Fibroblast of skin of right quadriceps (primary cell): ENCODE measurements at places on chromosomes 5 and 9.

DNA sequence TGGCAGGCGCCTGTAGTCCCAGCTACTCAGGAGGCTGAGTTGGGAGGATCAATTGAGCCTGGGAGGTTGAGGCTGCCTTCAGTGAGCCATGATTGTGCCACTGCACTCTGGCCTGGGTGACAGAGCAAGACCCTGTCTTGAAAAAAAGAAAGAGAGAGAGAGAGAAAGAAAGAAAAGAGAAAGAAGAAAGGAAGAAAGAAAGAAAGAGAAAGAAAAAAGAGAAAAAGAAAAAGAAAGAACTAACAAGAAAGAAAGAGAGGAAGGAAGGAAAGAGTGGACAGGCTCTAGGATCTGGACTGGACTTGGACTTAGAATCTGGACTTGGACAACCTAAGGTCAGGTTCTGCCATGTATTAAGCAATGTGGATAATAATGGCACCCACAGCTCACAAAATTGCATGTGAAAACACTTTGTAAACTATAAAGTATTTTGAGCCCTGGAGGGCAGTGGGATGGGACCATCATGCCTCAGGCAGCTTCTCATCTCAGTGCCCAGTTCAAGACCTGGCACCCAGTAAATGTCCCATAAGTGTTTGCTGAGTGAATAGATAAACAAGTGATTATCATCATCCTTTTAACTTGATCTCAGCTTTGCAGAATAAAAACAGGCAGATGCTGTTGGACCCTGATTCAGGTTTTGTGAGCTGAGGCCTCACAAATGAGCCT, 12.8 kb upstream of the PHF19 start:
- no peak for DNase-seq

GRCh38 chr9:114864471-114864870, 58.6 kb upstream of the TNFSF15 start:
- no peak for DNase-seq

DNA sequence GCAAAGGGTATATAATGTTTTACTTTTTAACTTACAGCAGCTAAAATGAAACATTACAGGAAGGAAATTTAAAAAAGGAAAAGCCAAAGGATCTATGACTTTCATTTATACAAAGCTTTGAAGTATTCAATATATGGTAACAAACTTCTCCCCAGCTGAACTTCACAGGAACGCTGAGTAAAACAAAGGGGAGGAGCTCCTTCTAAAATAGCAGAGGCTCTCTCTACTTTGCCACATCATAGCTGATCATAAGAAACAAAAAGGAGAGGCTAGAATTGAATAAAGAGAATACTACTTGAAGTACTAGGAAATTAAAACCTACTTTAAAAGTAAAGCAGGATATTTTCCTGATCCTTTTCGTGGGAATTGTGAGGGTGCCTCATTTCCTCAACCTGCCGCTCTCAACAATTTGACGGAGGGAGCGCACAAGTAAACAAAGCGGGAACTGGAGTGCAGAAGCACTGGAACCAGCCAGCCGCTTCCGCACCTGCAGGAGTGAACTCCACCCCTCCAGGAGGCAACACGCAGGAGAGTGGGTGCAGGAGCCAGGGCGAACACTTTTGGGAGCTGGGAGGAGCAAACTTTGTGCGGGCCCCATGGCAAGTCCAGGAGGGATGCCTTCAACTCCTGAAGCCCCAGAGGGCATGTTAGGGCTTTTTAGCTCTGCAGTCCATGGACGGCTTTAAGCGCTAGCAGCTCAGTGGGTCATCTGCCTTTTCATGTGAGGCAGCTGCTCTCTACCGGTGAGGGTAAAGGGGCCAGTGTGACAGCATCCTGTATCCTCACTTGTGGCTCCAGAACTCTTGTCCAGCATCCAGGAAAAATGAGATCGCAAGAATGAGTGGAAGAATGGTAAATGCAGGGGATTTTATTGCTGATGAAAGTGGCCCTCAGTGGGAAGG, 757.4 kb downstream of the PTPRD start:
- DNase-seq, result no peak

DNA sequence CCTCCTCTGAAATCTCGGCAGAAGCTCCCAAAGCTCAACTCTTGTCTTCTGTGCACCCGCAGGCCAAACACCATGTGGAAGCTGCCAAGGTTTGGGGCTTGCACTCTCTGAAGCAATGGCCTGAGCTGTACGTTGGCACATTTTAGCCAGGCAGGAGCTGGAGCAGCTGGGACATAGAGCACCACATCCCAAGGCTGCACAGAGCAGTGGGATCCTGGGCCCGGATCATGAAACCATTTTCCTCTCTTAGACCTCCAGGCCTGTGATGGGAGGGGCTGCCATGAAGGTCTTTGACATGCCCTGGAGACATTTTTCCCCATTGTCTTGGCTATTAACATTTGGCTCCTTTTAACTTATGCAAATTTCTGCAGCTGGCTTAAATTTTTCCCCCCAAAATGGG, 567.1 kb upstream of the ZNF608 start:
- no peak for DNase-seq

DNA sequence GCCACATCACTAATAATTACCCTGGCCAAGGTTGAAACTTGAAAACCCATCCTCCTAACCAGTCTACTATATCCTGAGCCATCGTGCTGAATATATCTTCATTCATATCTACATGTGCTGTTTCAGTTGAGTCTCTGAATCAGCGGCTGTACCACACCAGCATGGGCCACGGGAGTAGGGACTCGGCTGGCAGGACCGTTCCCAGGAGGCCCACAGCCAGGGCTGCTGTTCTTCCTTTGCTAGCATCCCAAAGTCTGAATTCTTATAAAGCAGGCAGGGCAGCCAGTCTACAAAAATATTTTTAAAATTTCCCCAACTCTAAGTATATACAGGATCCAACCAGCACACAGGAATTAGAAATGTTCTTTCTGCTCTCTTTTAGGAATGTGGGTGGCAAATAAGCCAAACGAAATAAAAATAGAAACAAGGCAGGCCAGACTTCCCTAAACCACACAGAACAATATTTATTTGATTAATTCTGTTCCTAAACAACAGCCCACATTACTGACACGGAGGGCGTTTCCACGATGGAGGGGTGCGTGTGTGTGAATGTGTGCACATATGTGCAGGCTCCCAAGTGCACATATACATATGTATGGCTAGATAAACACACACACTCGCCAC, 42.8 kb upstream of the EQTN start:
- DNase-seq, result no peak

DNA sequence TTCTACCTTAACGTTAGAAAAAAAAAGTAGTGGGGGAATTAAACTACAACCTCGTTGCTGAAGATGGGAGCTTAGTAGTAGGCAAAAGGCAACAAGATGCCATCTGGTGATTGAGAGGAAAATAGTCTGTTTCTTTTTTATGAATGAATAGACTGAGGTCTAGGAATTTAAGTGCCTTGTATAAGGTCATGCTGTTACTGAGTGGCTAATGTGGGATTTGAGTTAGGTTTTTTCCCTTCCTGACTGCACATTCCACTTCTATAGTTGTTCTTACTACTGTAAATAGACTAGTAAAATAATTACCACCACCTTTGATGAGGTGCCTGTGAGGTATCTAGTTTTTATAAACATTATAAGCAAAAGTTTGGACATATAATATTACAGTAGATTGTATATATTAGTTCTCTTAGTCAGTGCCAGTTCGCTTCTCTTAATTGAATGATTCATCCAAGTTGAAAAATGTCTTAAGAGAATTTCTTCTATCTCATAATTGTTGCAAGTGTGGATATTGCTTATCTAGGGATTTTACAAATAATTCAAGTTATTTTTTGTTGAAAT, 19.1 kb downstream of the FSD1L start:
- DNase-seq, result peak; percentile 35

DNA sequence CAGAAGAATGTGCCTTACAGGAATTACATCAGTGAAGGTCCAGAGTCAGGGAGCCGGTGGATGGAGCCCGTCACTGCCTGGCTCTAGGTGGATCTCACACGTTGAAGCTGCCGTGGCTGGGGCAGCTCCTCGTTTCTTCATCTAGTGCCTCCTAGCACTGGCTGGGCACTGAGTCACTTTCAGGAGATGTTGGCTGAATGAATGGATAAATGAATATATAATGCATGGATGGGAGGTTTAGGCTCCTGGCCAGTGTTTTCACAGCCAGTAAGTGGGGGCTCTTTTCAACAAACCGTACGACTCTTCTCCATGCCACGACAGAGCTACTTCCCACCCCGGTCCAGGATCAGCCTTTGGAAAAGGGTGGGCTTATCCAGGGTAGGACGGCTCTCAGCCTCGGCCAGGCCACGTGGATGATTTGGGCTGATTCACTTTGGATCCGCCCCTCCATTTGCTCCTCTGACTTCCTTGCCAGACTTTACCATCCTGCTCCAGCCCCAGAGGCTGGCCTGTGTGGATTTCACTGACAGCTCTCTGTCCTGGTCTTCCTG, 1.3 kb upstream of the SH3PXD2B start:
- DNase-seq, result peak; percentile 69

- DNase-seq, result no peak
Observed at GRCh38 chr5:133789428-133789827, 177.1 kb upstream of the FSTL4 start.

- no peak for DNase-seq
Observed at GRCh38 chr5:1546556-1546955, 22.8 kb upstream of the LPCAT1 start.
